ENCODE measurements at places on chromosomes 5 and 9. TPM values are rescaled to one million over a fixed set of nuclear protein-coding genes. Genes with fewer than 3 reads are reported as not detected.

The CDK9 gene
- total RNA-seq: 115 TPM

The TAF11L5 gene
- total RNA-seq: not detected

The SPINK13 gene
- total RNA-seq: not detected

The ECM2 gene
- total RNA-seq: not detected

The OLFML2A gene
- not detected for total RNA-seq

The TRPM6 gene
- total RNA-seq: not detected

The SLC6A7 gene
- not detected for total RNA-seq

The GAS1 gene
- 0.20 TPM for total RNA-seq

DNA sequence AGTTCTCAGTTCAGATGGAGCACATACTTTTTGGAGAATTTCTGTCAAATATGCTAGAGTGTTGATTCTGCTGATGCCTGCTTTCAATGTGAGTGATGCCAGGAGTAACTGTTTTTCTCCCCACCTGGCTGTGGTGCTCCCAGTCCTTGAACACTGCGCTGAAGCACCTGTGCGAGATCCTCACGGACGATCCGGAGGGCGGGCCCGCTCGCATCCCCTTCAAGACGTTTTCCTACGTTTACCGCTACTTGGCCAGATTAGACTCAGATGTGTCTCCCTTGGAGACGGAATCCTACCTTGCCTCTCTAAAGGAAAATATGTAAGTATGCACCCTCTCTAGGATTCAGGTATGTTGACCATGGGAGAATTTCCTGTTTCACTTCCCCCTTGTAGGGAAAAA, 19.4 kb downstream of the ROPN1L start:
- H3K27me3 ChIP-seq: no peaks in the 10 kb centered on the region
- no peaks in the 10 kb centered on the region for H3K36me3 ChIP-seq
- H3K4me3 ChIP-seq: no peak overlapping the region
- no peak overlapping the region for H3K27ac ChIP-seq
- peaks cover 7% of the 10 kb centered on the region for H3K4me1 ChIP-seq

DNA sequence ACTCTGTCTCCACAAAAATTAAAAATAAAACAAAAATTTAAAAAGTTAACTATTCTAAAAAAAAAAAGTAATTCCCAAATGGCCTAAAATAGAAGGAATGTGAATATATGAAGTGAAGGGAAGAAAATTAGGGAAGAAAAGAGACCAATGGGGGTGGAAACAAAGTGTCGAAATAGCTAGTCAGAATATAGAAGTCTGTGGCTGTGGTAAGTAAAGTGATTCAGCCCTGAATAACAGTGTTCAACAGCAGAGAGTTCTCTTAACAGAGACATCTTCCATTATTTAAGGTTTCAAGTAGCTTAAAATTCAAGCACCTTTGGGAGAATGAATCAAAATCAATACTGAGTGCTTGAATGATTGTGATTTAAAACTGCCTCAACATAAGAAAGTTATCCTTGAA, 51.7 kb downstream of the LPAR1 start:
- H3K4me1 ChIP-seq: no peaks in the 10 kb centered on the region
- no peak overlapping the region for H3K4me3 ChIP-seq
- no peak for DNase-seq
- H3K36me3 ChIP-seq: no peaks in the 10 kb centered on the region
- H3K27me3 ChIP-seq: no peaks in the 10 kb centered on the region
- no peak overlapping the region for H3K27ac ChIP-seq

DNA sequence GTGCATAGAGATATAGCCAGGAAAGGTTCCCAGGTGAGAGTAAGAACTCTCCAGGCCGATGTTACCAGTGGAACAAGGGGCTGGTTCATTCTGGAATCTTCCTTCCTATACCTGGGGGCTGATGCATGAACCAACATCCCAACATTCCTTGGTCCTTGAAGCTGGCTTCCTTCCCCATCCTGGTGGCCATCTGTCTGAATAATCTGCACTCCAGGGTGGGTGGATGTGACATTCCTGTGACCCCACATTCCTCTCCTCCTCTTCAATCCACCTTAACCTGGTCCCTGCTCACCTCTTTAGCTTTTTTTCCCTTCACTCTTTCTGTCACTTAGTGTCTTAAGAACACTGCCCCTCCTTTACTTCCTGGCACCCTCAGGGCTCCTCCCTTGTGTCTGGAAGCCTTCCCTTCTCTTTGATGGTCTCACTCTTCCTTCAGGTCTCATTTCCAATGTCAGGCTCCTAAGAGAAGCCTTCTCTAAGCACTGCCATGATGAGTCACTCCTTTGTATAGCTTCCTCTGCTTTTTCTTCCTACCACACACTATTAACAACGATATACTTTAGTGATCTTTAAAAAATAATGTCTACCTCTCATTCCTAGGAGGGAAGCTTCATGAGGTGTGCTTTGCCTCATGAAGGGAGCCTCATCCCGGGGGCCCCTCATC, 80.3 kb downstream of the BOD1 start:
- peaks cover 10% of the 10 kb centered on the region for H3K27me3 ChIP-seq
- H3K4me1 ChIP-seq: peaks cover 2% of the 10 kb centered on the region
- H3K27ac ChIP-seq: no peak overlapping the region
- H3K4me3 ChIP-seq: no peak overlapping the region
- DNase-seq: no peak

GRCh38 chr5:15791274-15791673, 291.3 kb downstream of the FBXL7 start:
- no peaks in the 10 kb centered on the region for H3K36me3 ChIP-seq
- H3K27ac ChIP-seq: no peak overlapping the region
- no peaks in the 10 kb centered on the region for H3K27me3 ChIP-seq
- no peaks in the 10 kb centered on the region for H3K4me1 ChIP-seq
- DNase-seq: no peak

DNA sequence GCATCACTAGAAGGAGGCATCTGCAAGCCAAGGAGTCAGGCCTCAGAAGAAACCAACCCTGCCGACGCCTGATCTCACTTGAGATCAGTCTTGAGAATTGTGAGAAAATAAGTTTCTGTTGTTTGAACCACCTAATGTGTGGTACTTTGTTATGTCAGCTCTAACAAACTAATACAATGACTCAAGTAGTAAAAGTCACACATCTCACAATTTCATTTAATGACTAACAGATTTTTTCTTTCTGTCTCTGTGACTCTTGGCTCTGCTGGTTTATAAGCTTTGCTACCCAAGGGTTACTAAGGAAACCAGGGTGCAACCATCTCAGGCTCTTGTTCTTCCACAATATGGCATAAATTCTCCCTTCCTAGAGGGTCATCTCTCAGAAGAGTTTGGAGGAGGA, 315.8 kb upstream of the GRAMD2B start:
- no peaks in the 10 kb centered on the region for H3K27me3 ChIP-seq
- H3K36me3 ChIP-seq: no peaks in the 10 kb centered on the region
- H3K27ac ChIP-seq: no peak overlapping the region
- no peak overlapping the region for H3K4me3 ChIP-seq
- no peak for DNase-seq
- no peaks in the 10 kb centered on the region for H3K4me1 ChIP-seq

GRCh38 chr5:134148986-134149539, 27.7 kb downstream of the SKP1 start:
- H3K27me3 ChIP-seq: no peaks in the 10 kb centered on the region
- peaks cover 54% of the 10 kb centered on the region for H3K36me3 ChIP-seq
- DNase-seq: no peak
- H3K27ac ChIP-seq: no peak overlapping the region
- H3K4me1 ChIP-seq: peaks cover 11% of the 10 kb centered on the region
- no peak overlapping the region for H3K4me3 ChIP-seq

DNA sequence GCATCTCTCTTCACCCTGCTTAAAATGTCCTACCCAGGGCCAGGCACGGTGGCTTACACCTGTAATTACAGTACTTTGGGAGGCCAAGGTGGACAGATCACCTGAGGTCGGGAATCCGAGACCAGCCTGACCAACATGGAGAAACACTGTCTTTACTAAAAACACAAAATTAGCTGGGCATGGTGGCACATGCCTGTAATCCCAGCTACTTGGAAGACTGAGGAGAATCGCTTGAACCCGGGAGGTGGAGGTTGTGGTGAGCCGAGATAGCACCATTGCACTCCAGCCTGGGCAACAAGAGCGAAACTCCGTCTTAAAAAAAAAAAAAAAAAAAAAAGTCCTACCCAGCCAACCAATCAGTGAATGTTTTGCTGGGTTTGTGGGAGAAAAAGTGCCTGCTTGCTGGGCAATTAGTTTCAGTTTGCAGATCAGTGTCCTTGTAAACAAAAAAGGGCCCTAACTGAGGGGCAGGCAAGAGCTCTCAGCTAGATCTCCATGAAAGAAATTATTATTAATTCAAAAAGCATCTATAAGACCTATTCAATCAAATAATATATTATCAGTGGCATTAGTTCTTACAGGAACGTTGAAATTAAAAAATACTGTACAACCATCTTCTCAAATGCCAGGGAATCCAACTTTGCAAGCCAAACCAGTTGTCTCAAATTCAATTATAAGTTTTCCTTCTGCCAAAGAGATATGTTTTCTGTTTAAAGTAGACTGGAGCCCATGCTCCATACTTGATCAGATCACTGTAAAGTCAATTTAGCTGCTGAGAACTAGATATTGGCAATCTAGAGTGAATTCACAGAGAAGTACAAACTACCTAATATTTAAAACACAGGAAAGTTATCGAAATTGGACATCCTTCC, 3.9 kb downstream of the MEGF9 start:
- peaks cover 3% of the 10 kb centered on the region for H3K36me3 ChIP-seq
- H3K4me3 ChIP-seq: peak overlapping the region; percentile 59
- no peaks in the 10 kb centered on the region for H3K27me3 ChIP-seq

DNA sequence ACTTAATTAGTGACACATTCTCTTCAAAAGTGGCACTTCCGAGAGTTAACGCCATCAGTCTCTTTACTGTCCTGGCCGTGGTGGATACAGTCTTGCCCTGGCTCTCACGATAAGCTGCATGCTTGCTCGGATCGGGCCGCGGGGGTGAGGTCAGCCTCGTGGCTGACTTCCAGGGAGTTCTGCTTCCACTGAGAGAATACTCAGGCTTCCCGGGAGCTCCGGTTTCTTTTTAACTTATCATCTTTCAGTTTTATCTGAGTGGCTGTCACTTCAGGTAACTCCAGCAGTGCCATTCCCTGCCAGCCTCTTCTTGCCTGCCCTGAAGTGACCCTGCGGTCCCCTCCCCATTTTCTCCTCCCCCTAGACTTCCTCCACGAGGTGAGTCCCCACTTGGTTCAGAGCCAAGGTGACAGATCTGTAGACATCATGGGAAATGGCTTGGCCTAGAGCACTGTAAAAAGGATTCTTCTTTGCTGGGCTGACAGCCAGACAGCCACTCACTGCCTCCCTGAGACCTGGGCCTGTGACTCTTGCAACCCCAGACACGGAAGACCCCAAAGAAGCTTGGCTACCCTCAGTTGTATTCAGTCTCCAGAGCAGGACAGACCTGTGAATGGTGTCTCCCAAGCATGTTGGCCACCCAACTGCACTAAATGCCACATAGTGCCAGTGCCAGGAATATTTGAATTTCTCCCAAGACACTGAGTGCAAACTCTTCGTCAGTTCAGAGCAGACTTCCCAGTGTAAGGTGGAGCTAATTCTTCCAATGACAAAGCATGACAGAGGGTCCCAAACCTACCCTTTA, 95.1 kb downstream of the DAPK1 start:
- H3K27ac ChIP-seq: no peak overlapping the region
- H3K4me3 ChIP-seq: no peak overlapping the region
- peaks cover 2% of the 10 kb centered on the region for H3K27me3 ChIP-seq
- no peaks in the 10 kb centered on the region for H3K36me3 ChIP-seq
- DNase-seq: no peak

- H3K4me3 ChIP-seq: no peak overlapping the region
- H3K27me3 ChIP-seq: peaks cover 9% of the 10 kb centered on the region
- H3K4me1 ChIP-seq: no peaks in the 10 kb centered on the region
Measured at GRCh38 chr5:72000707-72001106, 106.6 kb upstream of the MAP1B start.

DNA sequence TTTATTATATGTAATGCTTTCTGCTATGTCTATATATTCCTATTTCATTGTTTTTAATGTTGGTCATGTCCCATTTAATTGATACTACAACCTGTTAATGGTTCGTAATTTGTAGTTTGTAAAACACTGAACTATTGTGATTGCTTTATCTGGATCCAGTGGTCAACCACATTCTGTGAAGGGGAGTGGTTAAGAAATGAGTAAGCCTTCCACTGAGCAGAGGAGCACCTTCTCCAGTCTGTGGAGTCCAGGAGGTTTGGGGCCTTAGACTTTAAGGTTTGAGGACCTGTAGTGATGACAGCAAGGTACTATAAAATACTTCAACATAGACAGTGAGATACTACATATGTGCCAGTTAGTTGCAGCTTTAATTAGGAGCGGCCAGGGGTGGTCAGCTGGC, 67.7 kb upstream of the RAD23B start:
- no peak overlapping the region for H3K27ac ChIP-seq
- DNase-seq: no peak
- H3K4me3 ChIP-seq: no peak overlapping the region
- peaks cover 3% of the 10 kb centered on the region for H3K27me3 ChIP-seq
- H3K36me3 ChIP-seq: no peaks in the 10 kb centered on the region

GRCh38 chr9:129639034-129639630, 2.8 kb downstream of the ASB6 start:
- H3K4me3 ChIP-seq: no peak overlapping the region
- no peak for DNase-seq
- no peak overlapping the region for H3K27ac ChIP-seq
- H3K36me3 ChIP-seq: peaks cover 27% of the 10 kb centered on the region

GRCh38 chr9:74379718-74380117, 117.4 kb upstream of the RORB start:
- no peaks in the 10 kb centered on the region for H3K27me3 ChIP-seq
- no peak overlapping the region for H3K4me3 ChIP-seq
- DNase-seq: peak; percentile 21
- no peaks in the 10 kb centered on the region for H3K36me3 ChIP-seq

- DNase-seq: no peak
- H3K27me3 ChIP-seq: peaks cover 36% of the 10 kb centered on the region
- H3K27ac ChIP-seq: no peak overlapping the region
- H3K4me1 ChIP-seq: peaks cover 13% of the 10 kb centered on the region
Measured at GRCh38 chr5:147454996-147455677, 54.7 kb downstream of the DPYSL3 start.

DNA sequence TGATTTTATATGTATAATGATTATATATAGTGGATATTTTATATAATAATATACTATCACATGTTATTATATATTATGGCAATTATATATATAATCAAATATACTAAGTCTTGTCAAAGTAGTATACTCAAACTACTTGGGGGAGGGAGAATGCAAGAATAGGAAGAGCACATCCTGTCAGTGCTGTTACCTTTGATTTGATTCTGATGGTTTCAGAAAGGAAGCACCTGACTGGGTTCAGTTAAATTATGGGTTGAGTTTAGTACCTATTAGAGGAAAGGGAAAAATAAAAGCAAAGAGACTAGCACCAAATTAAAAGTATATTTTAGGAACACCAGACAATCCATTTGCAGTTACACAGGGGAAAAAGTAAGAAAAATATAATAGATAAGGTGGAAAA, 107.6 kb downstream of the GRIA1 start:
- no peaks in the 10 kb centered on the region for H3K27me3 ChIP-seq
- H3K4me1 ChIP-seq: no peaks in the 10 kb centered on the region
- H3K27ac ChIP-seq: no peak overlapping the region
- H3K4me3 ChIP-seq: no peak overlapping the region
- DNase-seq: no peak
- H3K36me3 ChIP-seq: no peaks in the 10 kb centered on the region

- no peaks in the 10 kb centered on the region for H3K27me3 ChIP-seq
- H3K4me3 ChIP-seq: peak within 1 kb of the TSS; percentile 95
- H3K4me1 ChIP-seq: peaks cover 81% of the 10 kb centered on the region
Measured at GRCh38 chr5:177357459-177358351, at the start of gene RGS14. Gene RGS14 (plus strand): TSS chr5:177357924. CDS start chr5:177358025, 101 bp downstream.

- no peak overlapping the region for H3K27ac ChIP-seq
- peaks cover 32% of the 10 kb centered on the region for H3K36me3 ChIP-seq
- no peak for DNase-seq
- no peaks in the 10 kb centered on the region for H3K27me3 ChIP-seq
Measured at GRCh38 chr5:329121-329735, 7.7 kb downstream of the AHRR start.

All from activated CD4-positive, alpha-beta memory T cell treated with anti-CD3 and anti-CD28 coated beads, Interleukin-2, amount 10 ng/mL, durations not matched to agents 7 days and 5 days (primary cell).